ENCODE measurements at places on chromosomes 16 and 17.
A peak's percentile ranks its signal among the peaks of the same experiment; 100 is the strongest.

- no peak for DNase-seq
Measured at GRCh38 chr16:54475019-54475601, 188.5 kb upstream of the IRX3 start.

DNA sequence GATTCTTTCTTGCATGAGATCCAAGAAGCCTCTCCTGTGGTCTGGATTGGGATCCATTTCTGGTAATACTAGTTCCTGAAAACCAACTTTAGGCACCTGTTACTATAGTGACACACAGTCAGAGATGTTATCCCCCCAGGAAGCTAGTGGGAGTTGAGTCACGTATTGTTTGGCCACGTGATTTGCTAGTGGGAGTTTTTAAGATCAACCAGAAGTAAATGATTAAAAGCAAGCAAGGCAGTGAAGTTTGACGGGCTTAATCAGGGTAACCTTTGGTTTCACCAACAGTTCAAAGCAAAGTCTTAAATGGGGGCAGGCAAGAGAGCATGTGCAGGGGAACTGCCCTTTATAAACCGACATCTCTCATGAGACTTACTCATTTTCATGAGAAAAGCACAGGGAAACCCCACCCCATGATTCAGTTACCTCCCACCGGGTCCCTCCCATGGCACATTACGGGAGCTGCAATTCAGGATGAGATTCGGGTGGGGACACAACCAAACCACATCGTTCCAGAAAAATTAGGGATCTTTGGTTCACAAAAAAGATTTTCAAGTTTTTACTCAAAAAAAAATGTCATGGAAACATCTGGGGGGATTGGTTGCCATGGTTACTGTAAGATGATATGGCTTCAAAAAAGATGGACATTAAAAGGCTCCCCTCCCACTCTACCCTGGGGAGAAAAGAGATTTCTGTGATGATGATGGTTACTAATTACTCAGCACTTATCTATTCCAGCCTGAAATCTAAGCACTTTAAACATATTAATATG, 483.1 kb upstream of the ERCC4 start:
- no peak for DNase-seq

DNA sequence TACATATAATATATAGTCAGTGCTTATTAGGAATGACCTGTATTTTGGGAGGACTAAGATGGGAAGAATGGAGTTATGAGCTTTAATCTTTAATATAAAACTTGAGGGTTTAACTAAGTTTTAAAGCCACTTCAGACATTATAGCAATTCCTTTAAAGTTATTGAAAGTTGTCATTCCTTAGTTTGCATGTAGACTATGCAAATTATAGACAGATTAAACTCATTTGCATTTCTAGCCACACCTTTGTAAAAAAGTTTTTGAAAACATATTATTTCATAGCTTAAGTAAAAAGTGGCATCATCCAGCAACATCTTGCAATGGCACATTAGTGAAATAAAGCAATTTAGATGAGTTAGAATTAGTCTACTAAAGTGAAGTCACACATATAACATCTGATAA, 49.8 kb downstream of the C17orf58 start:
- no peak for DNase-seq

DNA sequence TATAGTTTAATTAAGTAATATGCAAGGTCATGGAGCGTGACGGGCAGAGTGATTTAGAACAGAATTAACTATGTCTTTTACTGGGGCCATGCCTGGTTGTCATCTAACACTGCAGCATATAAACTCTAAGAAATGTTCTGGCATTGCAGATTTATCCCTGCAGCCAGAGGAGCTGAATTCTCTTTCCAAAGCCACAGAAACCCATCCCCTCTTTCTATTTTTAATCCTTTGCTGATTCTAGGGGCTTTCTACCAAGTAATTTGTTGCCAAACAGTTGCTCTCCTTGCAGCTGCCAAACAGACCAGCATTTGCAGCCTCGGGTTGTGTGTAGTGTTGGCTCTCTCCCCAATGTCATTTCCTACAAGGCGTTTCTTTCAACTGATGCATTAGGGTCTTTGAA, 243.2 kb upstream of the MON1B start:
- no peak for DNase-seq

- no peak for DNase-seq
Measured at GRCh38 chr16:47136099-47136842, 7.5 kb downstream of the NETO2 start.

GRCh38 chr17:40548982-40549685, 16.1 kb downstream of the CCR7 start:
- no peak for DNase-seq

- no peak for DNase-seq
Measured at GRCh38 chr17:63775420-63775819, 1.4 kb downstream of the DDX42 start.

GRCh38 chr16:71807905-71808592, 585 bp downstream of the AP1G1 start:
- peak; percentile 29 for DNase-seq

- no peak for DNase-seq
Measured at GRCh38 chr17:73772107-73772705, 128.0 kb upstream of the SDK2 start.

DNA sequence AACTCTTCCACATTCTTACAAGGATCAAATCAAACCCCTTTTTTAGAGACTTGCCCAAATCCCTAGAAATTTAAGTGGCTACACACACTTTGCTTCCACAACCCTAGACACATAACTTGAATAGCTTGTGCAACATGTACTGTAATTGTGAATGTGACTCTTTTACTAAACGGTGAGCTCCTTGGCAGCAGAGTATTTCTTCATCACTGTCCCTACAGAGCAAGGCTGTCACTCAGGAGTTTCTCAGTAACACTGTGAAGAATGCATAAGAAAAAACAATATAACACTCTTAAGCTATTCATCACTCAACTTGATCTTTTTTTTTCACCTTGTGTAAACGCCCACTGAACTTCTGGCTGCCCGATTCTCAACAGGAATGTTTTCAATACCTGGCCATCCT, 53.8 kb upstream of the ADAMTS18 start:
- no peak for DNase-seq

GRCh38 chr17:46962374-46962790, 16.7 kb downstream of the RPRML start:
- DNase-seq = no peak
